NCI-H510A treated with DMSO at 0.1 percent for 48 hours (cell line): ENCODE measurements at places on chromosomes 7 and 10.
A peak's percentile ranks its signal among the peaks of the same experiment; 100 is the strongest.

DNA sequence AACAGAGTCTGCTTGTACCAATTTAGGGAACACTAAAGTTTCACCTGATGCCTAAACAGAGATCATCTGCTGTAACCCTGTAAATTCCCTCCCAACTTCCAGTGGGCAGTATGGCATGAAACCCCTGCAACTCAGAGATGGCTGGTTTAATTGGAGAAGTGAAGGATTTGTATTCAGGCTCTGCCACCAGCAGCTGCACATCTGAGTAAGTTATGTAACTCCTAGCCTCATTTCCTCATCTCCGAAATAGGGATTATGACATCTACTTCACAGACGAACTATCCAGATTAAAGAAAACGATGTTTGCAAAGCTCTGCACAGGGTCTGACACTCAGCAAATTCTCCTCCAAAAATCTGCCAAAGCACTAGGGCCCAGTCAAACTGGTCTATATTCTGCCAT lies 493.0 kb downstream of the KCNMA1 start:
- DNase-seq: no peak

DNA sequence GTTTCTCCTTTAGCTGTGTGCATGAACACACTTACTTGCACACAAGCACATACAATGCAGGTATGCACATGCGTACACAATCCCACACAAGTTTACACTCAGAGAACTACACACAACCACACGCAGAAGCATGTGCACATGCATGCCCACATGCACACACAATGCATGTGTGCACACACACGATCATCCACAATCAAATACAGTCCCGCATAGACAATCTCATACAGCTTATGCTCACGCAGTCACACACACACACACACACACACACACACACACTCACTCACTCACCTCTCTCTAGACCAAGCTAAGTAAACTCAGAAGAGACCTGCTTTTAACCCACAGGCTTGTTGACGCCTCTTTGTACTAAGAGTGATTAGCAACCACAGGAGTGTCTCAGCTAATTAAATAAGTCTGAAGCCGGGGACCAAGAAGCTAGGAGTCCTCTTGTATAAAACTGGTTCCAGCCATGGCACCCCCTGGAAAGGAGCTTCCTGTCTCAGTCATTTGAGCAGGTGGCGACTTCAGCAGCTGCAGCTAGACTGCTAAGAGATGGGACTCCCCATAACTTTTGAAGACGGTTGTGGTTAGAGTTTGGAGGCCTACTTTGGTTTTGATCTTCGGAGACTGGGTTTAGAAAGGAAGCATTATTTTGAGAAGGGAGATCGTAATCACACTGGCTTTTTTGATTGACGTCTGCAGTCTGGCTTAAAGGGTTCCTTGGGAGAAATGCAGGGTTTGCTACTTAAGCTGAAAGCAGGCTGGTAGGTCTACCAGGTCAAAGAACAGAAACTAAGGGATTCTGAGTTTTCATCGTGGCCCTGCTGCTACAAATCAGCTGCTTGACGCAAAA lies 82.3 kb upstream of the ADRB1 start:
- peak; percentile 74 for DNase-seq

GRCh38 chr10:114271075-114271778 lies 32.2 kb downstream of the VWA2 start:
- DNase-seq: no peak

DNA sequence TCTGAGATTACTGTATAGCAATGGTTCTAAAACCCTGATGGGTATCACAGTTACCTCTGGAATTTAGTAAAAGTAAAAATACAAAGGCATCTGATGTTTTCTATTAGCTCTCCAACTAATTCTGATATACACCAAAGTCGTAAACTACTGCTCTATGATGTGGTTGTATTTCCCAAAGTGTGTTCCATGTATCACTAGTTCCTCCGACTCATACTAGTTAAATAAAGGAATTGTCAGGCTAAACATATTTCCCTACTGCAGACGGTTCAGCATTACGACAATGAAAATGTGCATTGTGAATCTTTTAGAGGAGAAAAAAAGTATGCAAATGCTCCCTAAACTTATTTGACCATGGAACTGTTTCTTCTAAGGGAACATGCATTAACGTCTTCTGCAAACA lies 38.9 kb downstream of the ZNF365 start:
- DNase-seq: no peak

GRCh38 chr10:29131952-29132547 lies 156.8 kb upstream of the LYZL1 start:
- DNase-seq: no peak

- DNase-seq: no peak
These were observed 234.0 kb upstream of the ZNF32 start for GRCh38 chr10:43882711-43883110.

DNA sequence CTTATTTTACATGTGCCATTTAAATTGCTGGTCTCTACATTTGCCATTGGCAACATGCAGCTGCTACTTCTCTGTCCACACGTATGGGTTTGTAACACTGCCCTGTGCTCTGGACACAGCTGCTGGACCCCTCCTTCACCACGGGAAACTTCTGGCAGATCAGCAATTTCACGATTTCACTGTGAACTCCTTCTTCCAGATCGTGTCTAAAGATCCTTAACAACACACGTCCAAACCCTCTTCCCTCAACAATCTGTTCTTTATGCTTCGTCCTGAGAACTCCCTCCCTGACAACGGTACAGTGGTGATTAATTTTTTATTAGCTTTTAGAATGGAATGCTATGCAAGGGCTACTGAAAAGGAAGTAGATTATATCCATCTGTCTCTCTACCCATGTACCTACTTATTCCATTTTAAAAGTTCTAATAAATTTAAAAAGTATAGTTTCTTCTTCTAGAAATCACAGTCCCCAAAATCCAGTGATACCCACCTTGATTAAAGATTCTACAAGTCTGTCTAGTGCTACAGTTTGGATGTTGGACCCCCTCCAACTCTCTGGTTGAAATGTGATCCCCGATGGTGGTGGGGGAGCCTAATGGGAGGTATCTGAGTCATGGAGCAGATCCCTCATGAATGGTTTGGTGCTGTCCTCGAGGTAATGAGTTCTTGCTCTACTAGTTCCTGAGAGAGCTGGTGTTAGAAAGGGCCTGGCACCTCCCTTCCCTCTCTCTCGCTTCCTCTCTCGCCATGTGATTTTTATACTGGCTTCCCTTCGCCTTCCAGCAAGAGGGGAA lies 81.0 kb downstream of the KIAA1549 start:
- no peak for DNase-seq

DNA sequence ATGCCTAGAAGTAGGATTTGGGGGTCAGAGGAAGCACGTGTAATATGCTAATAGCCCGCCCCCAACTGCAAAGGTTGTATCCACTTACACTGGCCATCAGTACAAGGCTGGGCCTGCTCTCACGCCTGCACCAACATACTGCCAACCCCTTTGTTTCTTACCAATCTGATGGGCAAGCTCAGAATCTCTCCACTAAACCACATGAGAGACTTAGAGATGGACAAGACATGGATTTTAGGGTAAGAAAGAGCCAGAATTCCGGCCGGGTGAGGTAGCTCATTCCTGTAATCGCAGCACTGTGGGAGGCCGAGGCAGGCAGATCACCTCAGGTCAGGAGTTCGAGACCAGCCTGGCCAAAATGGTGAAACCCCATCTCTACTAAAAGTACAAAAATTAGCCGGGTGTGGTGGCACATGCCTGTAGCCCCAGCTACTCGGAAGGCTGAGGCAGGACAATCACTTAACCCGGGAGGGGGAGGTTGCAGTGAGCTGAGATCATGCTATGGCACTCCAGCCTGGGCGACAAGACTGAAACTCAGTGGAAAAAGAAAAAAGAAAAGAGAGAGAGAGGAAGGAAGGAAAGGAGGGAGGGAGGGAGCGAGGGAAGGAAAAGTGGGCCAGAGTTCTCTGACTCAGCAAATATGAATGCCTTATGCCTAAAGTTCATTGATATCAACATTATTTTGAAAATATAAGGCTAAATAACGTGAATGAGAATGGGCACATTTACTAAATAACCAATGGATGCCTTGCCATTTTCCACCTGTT lies 162.2 kb downstream of the SLIT1 start:
- DNase-seq: no peak

DNA sequence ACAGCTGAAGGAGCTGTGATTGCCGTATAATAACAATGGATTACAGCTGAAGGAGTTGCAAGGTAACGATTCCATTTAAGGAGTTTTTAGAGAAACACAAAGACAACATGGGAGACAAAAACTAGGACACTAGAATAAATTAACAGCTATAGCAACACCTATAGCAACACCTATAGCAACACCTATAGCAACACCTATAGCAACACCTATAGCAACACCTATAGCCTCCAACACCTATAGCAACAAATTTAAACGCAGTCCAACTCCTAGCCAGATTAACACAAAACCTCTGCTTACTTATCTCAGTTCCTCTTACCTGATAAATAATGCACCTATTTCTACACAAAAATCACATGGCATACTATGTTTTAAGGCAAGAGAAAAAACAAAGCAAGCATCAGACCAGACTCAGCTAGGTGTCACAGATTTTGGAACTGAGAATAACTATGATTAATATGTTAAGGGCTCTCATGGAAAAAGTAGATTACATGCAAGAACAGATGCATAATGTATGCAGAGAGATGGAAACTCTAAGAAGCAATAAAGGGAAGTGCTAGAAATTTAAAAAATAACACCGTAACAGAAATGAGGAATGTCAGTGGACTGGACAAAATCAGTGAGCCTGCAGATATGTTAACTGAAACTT lies 55.7 kb upstream of the SRPK2 start:
- DNase-seq: no peak

DNA sequence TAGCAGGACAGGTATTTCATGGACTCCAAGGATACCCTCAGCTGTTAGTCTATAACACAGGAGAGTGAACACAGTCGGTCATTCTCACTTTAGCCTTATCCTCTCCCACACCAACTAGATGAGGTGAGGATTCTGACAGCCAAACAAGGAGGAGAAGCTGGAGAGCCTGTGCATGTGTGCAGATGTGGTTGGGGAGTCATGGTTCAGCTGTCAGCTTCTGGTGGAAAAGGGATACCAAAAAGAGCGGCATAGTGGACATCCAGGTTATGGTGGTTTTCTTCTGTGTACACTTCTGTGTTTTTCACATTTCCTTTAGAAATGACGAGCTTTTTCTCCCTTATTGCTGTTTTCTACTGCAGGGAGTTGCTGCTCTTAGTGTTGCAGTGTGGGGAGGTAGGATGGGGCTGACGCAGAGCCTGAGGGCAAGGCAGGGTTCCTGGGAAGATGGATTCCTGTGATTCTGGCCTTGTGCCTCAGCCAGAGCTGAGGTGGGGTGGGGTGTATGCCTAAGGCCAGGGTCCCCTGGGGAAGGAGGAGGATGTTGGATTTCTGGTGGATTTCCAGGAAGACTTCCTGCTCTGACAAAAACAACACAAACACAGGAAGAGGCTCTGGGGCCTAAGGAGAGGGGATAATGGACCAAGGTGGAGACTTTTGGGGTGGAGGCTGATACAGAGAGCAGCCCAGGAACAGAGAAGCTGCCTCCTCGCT lies 26.6 kb downstream of the PLAU start:
- DNase-seq: no peak

DNA sequence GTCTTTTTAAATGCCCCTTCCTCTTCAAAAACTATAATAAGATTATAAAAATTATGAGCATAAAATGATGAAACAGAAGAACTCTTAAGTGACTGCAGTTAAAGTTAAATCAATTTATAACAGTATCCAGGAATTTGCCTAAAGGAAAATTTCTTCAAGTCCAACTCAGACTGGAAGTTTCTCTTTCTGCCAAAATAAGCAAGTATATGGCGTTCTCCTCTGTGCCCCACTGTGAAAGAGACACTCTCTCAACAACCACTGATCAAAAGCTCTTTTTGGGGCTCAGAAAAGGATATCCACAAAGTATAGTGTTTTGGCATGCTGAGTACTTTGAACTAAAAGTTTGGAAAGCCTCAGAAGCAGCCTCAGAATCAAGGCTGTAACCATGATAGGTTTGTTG lies 139.9 kb downstream of the SKIDA1 start:
- DNase-seq: no peak

DNA sequence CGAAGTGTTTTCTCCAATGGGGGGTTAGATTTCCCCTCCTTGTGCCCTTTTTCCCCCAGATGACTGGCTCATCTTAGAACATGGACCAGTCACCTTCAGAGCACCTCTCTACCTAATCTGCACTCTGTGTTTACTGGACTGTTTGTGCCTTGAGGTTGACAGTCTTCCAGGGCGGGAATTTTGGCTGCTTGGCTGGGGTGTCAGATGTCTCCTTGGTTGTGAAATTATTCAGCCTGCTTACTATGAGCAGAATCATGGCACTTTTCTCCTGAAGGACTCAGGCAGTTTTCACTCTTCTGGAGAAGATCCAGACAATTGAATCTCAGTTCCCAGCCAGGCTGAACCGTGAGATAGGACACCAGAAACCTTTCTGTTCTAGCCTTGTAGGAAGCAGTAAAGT lies 60.3 kb upstream of the NFKB2 start:
- no peak for DNase-seq

GRCh38 chr7:35495377-35495776 lies 199.6 kb downstream of the HERPUD2 start:
- DNase-seq: no peak

- DNase-seq: no peak
These were observed 35.3 kb upstream of the STARD3NL start for GRCh38 chr7:38142736-38143135.

- DNase-seq: no peak
These were observed 105.1 kb downstream of the WDFY4 start for GRCh38 chr10:48789486-48790456.

DNA sequence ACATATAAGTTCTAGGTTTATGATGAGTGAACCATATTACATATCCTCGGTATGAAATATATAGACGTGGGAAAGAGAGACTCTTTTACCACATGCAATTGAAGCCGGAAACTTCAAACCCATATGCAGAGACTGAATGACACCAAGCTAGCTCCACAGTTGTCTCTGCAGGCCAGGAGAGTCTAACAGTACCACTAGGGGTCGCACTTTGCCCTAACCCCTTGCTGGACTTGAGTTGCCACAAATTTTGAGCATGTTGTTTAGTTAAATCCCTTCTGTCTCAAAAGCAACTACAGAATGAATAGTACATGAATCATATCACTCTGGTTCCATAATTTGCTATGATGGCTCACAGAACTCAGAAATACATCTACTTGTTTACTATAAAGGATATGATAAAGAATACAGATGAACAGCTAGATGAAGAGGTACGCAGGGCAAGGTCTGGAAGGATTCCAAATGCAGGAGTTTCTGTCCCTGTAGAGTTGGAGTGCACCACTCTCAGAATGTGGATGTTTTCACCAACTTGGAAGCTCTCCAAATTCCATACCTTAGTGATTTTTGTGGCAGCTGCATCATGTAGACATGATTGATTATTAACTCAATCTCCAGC lies 112.4 kb upstream of the YAE1 start:
- peak; percentile 10 for DNase-seq

DNA sequence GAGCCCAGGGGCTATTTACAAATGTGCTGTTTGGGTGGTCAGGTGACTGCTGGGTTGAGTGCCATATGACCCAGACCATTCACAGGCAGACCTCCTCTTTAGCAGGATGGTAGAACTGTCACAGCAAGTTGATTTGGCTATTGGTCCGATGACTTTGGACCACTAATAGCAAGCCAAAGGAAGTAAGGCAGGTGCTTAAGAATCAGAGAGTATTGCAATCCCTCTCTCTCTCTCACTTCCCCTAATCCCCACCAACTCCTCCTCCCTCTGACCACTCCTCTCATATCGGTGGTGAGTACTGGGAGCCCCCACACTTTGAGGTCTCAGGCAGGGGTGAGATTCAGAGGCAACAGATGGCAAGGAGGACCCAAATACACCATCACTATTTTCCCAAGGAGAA lies 165.3 kb downstream of the TRIL start:
- DNase-seq: no peak
